ENCODE measurements at places on chromosomes 11 and 22.

DNA sequence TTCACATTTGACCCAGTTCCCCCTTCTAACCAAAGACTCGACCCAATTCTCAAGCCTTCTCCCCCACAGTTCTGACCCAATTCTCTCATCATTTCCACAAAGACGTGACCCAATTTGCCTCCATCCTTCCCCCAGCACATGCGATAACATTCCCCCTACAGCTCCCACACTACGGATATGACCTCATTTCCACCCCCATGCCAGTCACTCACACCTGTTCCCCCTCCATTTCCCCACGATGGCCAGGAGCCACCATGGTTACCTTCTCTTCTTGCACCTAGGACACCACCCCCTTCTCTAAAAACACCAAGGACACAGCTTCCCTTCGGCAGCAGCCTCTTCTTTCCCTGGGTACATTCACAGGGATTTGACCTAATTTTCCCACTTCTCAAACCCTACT, 25.1 kb downstream of the CACNG2 start:
- DNase-seq = no peak

DNA sequence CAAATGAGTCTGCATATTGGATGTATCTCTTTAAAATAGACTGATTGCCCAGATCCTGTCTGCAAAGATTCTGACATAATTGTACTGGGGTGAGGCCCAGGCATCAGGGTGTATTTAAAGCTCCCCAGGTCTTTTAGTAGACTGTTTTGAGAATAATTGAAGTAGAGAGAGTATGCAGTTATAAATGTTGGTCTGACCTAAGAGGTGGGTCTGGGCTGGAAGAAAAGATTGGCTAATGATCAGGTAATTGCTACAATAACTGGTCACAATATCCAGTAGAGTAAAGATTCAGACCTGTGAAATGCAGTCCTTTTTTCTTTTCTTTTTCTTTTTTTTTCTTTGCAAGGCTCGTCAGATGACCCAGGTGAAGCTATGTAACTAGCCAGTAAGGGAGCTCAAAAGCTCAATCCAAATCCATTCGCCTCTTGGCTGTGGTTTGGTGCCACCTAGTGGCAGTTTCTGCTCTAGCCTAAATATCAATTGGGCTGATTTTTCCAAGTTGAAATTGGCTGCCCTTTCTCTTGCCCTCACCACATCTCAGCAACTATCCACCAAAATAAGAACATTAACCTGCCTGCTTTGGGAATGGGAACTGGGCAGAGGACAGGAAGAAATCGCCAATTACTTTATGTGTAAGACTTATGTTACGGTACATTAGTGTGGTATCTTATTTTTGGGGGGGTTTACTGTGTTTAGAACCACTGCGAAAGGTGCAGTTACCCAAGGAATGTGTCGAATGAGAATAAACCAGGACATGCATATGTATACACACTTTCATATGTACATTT, 45.9 kb downstream of the ZNF143 start:
- peak; percentile 65 for DNase-seq

- peak; percentile 99 for DNase-seq
Measured at GRCh38 chr22:45688600-45689080, 17.0 kb downstream of the ATXN10 start.

- DNase-seq = no peak
Measured at GRCh38 chr11:107041088-107041444, 22.8 kb upstream of the GUCY1A2 start.

GRCh38 chr11:73292525-73292894, 15.6 kb upstream of the ARHGEF17 start:
- DNase-seq = no peak

- DNase-seq = no peak
Measured at GRCh38 chr22:29511126-29511862, 31.3 kb downstream of the NEFH start.

DNA sequence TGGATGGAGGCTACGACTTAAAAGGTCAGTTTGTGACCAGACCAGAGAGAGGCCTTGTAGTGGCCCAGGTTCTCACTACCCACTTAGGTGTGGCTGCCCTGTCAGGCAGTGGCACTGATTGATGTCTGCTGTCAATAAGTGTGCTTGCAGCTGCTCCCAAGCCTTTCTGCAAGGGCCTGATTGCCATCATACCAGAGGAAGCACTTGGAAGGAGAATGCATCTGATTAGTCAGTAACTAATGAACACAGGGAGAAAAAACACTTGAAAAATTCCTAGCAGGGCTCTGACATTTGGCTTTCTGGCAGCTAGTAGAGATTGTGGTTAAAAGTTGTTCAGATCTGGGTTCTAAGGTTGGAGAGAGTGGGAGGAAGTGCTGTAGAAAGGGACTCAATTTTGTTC, 107.5 kb downstream of the NAV2 start:
- no peak for DNase-seq

GRCh38 chr11:62593434-62594044, 2.2 kb upstream of the TUT1 start:
- DNase-seq = no peak

DNA sequence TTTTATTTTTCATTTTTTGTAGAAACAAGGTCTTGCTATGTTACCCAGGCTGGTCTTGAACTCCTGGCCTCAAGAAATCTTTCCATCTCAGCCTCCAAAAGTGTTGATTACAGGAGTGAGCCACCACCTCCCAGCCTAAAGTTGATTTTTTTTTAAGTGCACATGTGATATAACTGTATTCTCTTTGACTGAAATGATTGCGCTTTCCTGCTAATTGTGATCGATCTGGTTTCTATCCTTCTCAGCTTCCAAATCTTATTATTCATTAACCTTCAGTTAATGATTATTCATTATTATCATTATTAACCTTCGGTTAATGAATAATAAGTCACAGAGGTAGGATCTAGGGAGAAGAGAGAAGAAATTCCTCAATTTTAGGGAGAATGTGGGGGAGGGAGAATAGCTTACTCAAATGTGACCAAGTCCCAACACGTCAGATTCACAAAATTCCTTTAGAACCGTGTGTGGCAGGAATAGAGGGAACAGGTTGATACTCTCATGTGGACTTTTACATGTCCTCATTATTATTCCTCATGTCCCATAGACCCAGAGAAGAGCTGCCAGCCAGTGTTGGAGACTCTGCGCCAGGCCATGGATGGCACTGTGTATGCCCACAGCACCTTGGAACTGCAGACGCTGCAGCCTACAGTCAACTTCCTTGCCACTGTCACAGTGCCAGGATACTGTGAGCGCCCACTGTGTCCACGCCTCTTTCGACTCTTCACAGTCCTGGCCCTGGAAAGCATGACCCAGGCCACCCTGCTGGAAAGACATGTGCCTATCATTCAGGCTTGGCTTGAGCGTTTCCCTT, 47.1 kb downstream of the RRP8 start:
- DNase-seq = no peak

DNA sequence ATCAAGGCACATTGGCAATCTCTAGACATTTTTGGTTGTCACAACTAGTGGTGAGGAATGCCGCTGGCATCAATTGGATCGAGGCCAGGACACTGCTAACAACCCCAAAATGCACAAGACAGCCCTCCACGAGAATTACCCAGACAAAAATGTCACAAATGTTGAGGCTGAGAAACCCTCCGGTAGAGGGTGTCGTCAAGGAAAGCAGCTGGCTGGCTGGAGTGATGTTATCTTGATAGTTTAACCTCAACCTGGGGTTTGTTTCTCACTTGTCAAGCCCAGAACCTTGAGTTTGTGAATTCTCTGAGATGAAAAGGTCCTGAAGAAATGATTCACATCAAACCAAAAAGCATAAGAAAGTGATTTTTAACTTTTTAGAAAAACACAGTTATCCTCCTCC, 21.1 kb upstream of the TMPRSS13 start:
- DNase-seq = no peak

DNA sequence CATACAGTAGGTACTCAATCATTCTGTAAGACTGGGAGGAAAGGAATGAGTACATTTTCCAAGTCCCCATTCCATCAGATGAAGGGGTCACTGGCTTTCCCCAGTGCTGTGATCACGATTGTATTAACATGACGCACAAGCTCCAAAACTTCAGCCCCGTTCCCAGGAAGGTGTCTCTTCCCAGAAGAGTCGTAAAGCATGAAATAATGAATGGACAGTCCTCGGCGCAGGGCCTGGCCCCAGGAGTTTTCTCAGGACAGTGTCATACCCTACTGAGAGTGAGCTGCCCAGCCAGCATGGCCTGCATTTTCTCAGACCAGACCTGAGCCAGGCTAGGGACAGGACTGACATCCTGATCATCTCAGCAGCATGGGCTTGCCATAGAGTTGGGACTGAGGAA, 80.7 kb downstream of the PARVA start:
- DNase-seq = no peak

DNA sequence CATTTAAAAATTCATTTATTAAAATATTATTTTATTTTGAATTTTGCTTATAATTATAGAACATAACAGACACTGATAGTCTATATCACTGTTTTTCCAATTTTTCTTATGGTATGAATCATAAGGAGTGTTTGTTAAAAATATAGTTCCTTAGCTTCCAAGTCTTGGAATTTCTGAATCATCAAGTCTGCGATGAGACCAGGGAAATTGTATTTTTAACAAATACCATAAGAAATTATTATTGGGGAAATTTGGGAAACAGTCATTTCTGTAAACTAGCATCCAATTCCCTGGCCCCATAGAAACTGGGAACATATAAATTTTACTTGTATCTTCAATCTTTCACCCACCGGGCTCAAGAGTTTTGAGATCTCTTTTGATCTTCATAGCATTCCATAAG, 38.0 kb upstream of the PICALM start:
- DNase-seq = no peak

DNA sequence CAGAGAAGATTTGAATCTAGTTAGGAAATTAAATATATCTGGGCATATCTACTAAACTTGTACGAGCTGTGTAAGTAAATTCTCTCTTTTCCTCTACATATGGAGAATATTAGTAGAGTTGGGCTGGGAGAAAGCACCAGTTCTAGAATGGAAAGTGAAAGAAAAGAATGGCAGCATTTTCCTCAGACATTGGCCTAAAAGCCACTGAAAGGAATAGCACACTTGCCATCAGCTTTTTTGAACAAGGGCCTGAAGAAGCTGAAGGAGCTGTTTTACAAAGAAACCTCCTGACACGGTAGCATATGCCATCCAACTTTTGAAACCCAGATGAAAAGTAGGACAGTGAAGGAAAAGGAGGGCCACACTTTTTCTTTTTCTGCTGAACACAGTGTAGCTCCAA, 1563.7 kb upstream of the TENM4 start:
- no peak for DNase-seq

GRCh38 chr11:86478348-86478747, 103.7 kb downstream of the CCDC81 start:
- DNase-seq = no peak

GRCh38 chr11:68549789-68550484, 89.4 kb downstream of the PPP6R3 start:
- no peak for DNase-seq

DNA sequence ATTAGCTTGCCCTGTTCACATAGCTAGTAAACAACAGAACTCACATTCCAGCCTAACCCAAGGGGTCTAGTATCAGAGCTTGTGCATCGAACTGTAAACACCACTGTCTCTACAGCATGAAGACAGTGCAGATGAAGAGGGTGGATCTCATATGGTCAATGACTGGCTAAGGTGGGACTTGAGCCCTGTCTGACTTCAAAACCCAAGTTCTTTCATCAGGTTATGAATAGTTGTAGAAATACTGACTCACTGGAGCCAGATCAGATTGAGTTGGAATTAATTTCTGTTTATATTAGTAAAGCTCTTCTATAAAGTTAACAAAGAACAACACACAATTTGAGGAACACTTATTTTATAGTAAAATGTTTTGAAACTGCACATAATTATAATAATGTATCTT, 161.7 kb upstream of the ARHGAP20 start:
- DNase-seq = no peak

DNA sequence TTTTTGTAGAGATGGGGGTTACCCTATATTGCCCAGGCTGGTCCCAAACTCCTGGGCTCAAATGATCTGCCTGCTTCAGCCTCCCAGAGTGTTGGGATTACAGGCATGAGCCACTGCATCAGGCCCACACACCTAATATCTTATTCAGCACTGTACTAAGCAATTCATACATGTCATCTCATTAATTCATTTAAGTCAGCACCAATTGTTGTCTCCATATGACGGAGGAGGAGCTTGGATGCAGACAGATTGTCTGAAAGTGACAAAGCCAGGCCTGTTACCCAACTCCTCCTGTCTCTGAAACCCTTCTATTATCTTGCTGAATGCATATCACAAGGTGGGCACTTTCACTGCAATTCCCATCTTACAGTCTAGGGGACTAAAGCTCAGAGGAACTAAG, 57.5 kb upstream of the ALX4 start:
- no peak for DNase-seq

DNA sequence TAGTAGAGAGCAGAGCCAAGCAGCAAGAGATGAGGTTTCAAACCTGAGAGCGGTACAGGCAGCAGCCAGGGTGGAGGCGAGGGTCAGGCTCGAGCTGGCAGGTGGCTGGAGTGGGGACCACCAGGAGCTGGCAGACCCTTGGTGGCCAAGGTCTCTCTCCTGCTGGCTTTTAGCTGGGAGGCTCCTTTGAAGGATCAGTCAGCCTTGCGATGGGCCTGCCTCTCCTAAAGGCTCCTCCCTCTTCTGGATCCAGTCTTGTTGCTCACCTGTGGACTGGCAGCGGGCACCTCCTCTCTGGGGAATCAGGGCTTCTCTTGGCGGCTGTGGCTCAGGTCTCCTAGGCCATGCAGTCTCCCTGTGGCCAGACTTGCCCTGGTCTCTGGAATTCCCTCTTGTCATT, 24.8 kb downstream of the TPST2 start:
- DNase-seq = no peak

DNA sequence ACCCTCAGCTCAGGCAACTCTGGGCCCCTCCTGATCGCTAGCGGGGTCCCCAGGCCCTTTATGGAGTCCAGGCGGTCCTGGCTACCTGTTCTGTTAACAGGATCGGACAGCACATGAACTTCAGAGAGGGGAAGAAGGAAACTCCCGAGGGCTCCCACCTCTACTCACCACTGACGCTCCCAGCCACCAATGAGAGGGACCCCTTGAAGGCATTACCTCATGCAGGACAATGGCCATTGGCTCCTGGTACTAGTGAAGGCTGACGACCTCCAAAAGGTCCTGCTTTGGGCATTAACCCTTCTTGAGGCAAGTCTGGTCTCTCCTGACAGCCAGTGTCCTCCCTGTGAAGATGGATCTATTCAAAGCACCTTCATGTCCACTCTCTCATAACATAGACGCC, 71.5 kb upstream of the LMO1 start:
- no peak for DNase-seq
